ENCODE measurements at places on chromosomes 16 and 17.

- no peak for DNase-seq
These were observed 20.3 kb downstream of the MAP1LC3B start for GRCh38 chr16:87412371-87412995.

DNA sequence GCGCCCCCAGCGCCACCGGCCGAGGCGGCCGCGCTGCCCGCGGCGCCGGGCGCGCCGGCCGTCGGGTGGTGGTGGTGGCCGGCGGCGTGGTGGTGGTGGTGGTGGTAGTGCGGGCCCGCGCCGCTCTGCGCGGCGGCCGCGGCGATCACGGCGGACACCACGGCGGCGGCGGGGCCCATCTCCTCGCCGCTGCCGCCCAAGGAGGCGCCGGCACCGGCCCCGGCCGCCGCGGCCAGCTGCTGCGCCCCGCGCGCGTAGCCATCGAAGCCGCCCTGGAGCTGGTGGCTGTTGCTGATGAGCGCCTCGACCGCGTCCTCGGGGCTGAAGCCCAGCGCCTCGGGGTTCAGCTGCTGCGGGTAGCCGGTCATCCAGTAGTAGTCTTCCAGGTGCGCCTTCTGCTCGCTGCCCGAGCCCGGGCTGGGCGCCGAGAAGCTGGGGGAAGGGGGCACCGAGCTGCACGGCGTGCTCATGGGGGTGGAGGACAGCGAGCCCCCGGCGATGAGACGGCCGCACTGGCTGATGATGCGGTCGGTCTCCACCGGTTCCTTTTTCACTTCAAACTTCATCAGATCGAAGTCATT, 1.2 kb downstream of the MAF start:
- DNase-seq, result no peak

GRCh38 chr17:61233991-61234750, 165.5 kb upstream of the TBX2 start:
- no peak for DNase-seq

DNA sequence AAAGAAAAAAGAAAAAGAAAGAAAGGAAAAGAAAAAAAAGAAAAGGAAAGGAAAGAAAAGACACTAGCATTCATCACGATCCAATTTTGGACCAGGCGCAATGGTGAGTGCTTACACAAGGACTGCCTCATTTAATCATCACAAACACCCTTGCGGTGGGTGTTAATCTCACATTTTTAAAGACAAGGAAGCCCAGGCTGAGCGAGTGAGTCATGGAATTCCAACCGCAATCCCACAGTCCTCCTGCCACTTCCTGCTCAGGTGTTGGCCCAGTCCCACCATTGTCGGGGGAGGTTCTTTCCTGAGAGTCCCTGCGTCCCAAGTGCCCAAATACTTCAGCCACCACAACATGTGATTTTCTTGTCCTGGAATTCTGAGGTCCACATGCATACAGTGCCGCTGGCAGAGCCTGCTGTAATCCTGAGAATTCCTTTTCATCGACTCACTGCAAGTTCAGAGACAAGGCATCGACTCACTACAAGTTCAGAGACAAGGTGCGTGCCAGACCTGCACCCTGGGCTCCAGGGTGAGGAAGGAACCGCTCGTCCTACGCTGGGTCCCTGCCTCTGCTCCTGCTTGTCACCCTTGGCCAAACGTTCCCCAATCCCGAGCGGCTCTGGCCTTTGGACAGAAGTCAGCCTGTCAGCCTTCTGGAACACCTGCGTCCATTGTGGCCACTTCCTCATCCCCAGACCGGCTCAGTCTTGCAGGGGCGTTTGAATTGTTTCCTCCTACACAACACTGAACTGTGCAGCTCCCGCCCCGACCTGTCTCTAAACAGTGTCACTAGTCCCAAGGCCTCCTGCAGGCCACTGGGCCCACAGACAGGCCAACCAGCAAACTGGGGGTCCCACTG, 5.8 kb downstream of the ZG16B start:
- DNase-seq, result peak; percentile 73

- no peak for DNase-seq
These were observed 341.6 kb downstream of the SOX9 start for GRCh38 chr17:72462407-72462806.

DNA sequence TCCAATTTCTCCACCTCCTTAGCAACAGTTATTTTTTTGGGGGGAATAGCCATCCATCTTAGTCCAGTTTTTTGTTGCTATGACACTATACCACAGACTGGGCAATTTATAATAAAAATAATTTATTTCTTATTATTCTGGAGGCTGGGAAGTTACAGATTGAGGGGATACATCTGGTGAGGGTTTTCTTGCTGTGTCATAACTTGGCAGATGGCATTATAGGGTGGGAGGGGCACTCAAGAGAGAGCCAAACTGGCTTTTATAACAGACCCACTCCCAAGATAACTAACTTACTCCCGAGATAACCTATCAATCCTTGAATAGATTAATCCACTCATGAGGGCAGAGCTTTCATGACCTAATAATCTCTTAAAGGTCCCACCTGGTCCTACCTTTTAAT, 84.2 kb downstream of the ABCA8 start:
- no peak for DNase-seq

DNA sequence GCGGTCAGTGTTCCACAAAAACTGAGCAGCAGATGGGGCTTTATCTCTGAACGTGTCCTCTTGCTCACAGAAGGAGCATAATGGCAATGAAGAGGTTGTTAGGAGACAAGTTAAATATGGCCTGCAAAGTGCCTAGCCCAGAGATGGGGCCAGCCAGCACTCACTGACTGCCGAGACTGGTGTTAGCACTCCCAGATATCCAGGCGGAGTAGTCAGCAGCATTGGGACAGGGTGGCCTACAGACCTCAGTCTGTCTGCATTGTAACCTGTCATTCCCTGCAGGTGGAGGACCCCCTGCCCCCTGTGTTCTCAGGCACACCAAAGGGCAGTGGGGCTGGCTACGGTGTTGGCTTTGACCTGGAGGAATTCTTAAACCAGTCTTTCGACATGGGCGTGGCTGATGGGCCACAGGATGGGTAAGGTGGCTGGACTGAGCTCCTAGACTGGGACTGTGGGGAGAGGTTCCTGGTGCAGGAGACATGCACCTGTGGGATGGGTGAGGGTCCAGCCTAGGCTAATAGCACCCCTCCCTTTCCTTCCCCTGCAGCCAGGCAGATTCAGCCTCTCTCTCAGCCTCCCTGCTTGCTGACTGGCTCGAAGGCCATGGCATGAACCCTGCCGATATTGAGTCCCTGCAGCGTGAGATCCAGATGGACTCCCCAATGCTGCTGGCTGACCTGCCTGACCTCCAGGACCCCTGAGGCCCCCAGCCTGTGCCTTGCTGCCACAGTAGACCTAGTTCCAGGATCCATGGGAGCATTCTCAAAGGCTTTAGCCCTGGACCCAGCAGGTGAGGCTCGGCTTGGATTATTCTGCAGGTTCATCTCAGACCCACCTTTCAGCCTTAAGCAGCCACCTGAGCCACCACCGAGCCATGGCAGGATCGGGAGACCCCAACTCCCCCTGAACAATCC, 4.2 kb downstream of the MFAP4 start:
- DNase-seq, result no peak

- no peak for DNase-seq
These were observed 43.4 kb downstream of the NEUROD2 start for GRCh38 chr17:39564211-39564848.

DNA sequence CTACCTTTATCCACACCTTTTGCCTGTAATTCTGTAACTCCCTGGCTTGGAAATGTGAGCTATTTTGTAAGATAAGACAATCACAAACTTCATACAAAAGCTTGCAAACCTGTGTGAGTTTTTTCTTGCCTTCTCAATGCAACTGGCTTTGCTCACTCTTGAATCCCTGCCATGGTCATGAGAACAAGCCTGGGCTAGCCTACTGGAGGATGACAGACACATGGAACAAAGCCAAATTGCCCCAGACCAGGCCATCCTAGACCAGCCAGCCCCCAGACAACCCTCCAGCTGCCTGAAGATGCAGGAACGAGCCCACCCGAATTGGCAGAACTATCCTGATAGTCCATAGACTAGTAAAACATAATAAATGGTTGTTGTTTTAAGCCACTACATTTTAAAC, 466.6 kb upstream of the ERCC4 start:
- no peak for DNase-seq

Measured in dermis microvascular lymphatic vessel endothelial cell (primary cell).